Adipocyte (in vitro differentiated cells): ENCODE measurements at places on chromosomes 13 and 19.

DNA sequence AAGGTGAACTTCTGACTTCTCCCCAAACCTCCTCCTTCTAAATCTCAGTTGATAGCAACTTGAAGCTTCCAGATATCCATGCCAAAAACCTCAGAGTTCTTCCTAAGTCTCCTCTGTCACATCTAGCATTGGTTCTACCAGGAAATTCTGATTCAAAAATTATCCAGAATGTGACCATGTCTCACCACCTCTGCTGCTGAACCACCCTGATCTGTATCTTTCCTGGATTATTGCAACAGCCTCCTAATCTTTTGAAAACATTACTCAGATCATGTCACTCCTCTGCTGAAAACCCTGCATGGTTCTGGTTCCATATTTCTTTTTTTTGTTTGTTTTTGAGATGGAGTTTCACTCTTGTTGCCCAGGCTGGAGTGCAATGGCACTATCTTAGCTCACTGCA, 78.7 kb upstream of the TNFSF11 start:
- peak; percentile 33 for DNase-seq

DNA sequence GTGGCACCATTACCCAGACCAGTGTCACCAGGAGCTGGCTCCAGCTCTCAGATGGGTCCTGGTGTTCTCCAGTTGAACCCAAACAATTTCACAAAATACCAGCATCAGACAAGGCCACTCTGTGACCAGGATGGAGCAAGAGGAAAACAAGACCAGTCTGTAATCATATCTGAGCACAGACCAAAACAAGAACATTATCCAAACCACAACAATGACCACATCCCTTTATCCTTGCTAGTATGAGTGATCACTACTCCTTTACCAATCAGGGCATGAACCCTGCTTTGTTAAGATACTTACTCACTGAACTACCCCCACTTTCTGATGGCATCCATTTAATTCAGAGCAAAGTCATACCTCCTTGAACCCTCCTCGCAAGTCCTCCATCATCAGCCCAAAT, 145.9 kb downstream of the NUFIP1 start:
- peak; percentile 32 for DNase-seq

DNA sequence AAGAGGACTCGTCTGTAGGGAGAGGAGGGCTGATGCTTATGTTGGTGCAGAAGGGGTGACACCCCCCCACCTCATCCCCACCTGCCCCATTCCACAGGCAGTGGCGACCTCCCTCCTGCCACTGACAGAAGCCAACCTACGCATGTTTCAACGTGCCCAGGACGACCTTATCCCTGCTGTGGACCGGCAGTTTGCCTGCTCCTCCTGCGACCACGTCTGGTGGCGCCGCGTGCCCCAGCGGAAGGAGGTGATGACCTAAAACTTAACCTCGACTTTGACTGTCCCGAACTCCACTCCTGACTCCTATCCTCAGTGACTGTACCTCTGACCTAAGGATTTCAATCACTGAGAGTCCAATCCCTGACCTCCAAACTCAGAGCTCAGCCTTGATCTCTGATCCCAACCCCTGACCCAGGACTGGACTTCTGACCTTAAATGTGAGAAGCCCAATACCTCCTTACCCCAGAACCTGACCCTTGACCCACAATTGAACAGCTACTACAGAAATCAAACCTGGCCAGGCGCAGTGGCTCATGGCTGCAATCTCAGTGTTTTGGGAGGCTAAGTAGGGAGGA, 3.8 kb downstream of the SHFL start:
- DNase-seq: no peak

GRCh38 chr13:105599477-105600037, 935.9 kb downstream of the EFNB2 start:
- no peak for DNase-seq

DNA sequence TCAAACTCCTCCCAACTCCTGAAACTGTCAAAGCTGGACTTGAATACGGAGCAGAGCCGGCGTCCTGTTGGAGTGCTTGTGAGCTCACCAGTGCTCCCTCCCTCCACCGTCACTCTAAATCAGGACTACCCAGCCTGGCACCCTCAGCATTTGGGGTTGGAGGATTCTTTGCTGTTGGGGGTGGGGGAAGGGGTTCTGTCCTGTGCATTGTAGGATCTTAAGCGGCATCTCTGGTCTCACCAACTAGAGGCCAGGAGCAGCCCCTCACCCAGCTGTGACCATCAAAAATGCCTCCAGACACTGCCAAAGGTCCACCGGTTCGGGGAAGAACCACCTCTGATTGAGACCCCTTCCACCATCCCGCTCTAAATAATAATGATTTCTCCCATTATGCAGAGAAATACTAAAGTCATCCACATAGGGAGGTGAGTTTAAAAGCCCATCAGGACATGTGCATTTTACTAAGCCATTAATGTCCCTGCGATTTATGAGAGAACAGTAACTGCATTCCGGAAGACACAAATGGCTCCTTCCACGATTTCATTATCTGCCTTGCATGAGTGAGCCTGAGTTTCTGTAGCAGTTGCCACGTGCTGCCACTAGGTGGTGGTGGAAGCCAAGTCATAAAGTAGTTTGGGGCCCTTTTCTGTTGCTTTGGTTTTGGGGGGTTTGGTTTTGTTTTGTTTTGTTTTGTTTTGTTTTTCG, 16.1 kb upstream of the USP29 start:
- DNase-seq: peak; percentile 91

GRCh38 chr13:80340651-80341100, 250 bp downstream of the SPRY2 start:
- DNase-seq: no peak

- DNase-seq: no peak
These were observed 16.1 kb upstream of the RASA3 start for GRCh38 chr13:114148521-114148855.

DNA sequence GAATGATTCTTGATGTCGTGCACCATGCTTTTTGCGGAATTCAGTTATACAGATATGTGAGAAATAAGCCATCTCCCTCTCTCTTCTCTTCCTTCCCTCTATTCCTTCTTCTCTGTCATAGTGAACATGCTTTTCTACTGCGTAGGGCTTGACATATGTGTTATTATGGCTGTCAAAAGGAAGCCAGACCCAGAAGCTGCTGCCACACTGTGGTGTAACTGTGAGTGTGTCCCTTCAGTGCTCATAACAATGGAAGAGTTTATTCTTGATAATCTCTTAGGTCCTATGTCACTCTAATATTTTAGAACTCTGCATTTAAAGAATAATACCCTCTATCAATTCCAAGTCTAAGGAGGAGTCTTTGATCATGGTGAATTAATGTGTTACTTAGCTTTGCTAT, 208.9 kb upstream of the TMTC4 start:
- no peak for DNase-seq

DNA sequence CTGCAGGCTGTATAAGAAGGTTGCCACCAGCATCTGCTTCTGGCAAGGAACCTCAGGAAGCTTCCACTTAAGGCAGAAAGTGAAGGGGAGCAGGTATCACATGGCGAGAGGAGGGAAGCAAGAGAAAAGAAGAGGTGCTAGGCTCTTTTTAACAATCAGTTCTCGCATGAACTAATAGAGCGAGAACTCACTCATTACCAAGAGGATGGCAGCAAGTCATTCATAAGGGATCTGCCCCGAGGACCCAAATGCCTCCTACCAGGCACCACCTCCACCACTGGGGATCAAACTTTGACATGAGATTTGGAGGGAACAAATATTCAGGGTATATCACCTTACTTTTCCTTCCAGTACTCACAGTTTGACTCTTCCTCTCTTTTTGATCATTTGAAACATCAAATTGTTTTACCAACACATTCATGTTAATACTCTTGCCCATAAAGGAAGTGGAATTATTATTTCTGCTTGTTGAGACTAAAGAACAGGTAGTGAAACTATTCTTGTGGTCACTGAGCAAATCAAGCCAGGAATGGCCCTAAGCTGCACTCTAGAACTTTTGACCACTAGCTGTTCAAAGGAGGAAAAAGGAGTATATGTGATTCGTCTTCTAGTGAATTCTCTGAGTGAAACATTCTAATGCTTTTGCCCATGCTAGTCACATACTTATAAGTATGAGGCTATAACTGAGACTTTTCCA, 45.0 kb downstream of the LACC1 start:
- DNase-seq: no peak

DNA sequence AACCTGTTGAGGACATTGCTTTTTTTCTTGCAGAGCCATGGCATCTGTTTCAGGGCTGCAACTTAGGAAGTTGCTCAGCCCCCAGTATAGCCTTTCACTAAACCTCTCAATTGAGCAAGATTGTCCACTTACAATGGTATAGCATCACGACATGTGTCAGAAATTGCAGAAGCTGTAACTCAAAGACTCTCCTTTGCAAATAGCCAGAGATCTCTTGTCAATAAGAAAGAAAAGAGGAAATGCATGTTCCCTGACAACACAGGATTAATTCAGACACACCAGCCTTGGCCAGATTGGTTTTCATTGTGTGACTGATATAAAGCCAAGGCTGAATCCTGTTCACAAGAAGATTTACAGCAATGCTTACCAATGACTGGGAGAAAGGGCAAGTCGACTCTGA, 38.7 kb upstream of the CYSLTR2 start:
- no peak for DNase-seq

DNA sequence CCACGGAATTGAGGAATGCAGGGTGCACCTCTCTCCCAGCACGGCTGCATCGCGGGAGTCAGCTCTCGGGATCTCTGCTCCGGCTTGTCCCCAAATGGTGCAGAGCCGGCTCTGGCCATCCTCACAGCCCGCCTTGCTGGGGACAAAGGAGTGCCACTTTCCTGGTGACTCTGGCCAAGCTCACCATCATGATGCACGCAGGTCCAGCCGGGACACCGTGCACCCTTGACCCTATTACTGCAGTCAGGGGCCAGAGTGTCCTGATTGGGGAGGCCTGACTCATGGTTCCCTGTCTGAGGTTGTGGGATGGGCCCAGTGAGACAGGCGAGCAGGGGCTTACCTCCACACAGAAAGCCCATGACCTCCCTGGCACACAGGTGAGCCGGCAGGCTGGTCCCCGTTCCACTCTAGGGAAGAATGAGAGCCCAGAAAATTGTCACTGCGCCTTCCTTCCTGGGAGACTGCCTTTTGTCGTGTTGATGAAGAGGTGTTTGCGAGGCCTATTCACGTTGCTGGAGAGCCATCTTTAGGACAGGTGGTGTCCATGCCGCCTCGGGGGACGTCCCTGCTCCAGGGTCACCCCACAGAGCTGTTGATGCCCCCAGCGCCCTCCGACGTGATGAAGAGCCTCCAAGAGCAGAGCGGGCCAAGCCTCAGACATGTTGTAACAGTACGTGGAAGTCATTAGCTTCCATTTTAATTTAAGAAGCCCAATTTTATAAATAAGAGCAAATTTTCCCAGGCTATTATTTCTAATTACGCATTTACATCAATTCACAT, 18.5 kb upstream of the VSTM2B start:
- DNase-seq: no peak

DNA sequence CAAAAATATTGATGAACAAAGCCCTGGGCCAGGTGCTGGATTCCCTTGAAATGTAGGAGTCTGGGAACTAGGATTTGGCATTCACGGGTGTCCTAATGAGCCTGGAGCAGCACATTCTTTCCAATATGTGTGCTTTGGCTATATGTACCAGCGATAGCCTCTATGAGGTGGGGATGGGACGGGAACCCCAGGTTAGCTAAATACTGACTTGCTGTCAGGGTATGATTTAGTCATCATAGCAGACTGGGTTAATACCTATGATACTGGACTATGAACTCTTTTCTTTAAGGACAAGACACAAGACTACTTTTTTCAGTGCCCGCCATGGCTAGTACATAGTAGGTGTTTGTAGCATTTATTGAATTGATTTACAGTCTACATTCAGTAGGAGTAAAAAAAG, 152.7 kb downstream of the KCNRG start:
- no peak for DNase-seq

DNA sequence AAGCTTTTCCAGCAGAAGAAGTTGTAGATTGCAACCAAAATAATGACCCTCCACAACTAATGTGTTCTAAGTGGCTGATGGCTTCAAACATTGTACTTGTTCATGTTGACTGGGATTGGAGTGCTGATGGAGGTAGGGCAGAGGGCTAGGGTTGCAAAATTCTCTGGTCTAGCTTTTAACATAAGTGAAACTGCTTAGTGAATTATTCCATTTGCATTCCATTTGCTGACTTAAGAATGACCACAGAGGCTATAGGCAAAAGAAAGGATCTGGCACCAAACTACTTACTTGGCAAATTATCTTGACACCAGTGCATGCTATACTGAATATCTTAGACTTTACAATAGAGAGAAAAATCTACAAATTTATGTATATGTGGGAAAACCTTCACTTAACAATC, 287.0 kb downstream of the FGF9 start:
- no peak for DNase-seq

DNA sequence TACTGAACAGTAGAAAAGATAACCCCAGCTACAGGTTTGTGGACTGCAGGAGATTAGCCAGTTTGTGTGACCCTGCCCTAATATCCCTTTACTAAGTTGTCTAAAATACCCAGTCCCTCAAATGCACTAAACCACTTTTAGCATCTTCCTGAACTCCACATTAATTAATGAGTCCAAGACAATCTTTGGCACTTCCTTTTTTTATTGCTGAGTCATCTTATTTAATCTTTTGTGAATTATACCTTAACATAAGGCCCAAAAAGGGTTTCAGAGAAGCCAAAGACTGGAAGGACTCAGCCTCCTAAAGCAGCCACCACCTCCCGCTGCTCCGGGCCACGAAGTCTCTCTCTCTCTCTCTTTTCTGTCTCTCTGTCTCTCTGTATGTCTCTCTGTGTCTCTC, 48.8 kb upstream of the PDCD5 start:
- no peak for DNase-seq

- peak; percentile 54 for DNase-seq
These were observed 3.1 kb downstream of the NCAN start for GRCh38 chr19:19214892-19215291.

DNA sequence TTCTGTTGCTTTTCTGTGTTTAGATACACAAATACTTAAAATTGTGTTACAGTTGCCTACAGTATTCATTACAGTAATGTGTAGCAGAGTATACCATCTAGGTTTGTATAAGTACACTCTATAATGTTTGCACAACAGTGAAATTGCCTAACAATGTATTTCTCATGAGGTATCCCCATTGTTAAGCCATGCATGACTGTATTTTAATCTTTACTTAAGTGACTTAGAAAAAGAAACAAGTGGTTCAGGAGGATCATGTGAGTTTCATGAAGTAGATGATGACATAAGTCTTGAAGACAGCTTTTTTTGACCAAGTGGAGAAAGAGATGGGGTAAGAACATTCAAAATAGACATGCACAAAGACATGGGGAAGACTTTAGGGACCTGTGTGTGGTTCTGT, 8.4 kb upstream of the KCTD4 start:
- peak; percentile 72 for DNase-seq

DNA sequence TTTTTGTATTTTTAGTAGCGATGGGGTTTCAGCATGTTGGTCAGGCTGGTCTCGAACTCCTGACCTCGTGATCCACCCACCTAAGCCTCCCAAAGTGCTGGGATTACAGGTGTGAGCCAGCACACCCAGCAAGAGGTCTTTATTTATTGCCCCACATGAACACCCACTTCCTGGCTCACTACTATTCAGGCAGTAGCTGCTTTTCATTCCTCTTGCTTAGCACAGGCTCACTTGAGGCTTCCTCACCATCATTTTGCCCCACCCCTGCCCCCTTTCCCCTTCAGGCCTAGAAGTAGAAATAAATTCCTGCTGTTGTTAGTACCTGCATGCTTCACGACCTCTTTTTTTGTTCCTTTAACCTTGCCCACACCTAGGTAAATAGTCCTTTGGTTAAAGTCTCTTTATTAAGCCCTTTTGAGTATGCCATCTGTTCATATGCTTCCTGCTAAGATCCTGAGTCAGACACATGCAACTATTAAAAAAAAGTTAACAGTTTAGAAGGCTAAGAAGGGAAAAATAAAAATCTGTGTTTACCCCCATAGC, 33.5 kb upstream of the ITM2B start:
- DNase-seq: no peak

- no peak for DNase-seq
These were observed 884.3 kb upstream of the PCDH20 start for GRCh38 chr13:62299988-62300387.
